HS-5 (cell line): ENCODE measurements at places on chromosomes 7 and 10.

GRCh38 chr7:120792091-120792860, 65.7 kb downstream of the TSPAN12 start:
- DNase-seq = no peak

DNA sequence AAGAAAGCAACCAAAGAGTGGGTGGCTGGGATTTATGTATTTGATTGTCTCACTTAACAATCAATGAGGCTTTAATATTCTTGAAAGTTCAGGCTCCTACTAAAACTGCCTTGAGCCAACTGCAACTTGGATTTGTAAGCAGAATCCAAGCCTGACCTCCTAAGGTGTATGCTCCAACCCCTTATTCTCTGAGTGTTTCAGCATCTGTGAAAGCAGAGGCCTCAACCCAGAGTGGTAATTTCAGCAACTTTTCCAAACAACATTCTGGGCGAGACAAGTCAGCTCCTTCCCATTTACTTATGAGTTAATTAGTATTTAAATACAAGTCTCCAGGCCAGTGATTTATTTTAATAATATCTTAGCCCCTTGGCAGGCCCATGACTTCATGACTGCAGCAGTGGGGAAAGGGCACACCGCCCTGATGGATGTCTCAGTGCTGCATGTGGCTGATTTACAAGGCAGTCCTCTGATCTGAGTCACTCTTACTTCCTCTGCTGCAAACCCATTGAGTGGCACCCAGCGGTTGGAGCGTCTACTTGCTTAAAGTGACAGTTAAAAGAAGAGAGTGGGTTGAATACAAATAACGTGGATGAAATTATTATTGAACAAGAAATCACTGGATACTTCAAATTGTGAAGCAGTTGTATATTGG, 209.1 kb downstream of the TRIL start:
- DNase-seq = peak; percentile 62

- DNase-seq = no peak
Measured at GRCh38 chr10:49389361-49389933, 6.4 kb downstream of the DRGX start.

- DNase-seq = no peak
Measured at GRCh38 chr7:885261-885892, 9.0 kb downstream of the GET4 start.

DNA sequence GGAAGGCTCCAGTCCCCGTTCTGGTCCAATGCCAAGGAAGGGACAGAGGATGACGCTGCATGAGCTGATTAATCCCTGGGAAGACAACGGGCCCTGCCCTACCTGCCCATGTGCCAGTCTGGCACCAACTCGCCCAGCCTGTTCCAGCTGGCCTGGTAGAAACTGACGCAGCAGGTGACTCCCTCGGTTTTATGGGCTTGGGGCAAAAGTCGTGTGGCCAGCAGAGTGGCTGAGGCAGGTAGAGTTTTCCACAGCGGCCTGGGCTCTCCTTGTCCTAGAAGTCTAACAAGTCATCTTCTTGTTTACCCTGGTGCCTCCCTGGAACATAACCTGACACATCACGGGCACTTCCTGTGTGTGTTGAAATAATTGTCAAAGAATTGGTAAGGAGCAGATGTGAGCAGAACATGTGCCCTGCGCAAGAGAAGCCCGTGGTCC, 20.4 kb upstream of the LMTK2 start:
- DNase-seq = no peak

DNA sequence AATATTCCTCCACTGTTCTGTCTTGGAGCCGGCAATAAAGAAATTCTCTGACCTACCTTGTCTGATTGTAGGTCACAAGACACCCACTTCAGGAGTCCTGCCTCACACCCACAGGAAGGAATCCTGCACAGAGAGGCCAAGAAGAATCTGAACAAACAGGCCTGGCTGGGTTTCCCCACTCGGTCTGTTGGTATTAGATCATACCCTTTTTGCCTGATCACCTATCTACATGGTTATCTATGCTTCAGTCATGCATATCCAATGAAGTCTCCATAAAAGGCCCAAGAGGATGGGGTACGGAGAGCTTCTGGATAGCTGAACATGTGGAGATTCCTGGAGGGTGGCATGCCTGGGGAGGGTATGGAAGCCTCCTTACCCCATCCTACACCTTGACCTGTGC, 12.3 kb downstream of the OGDH start:
- DNase-seq = no peak

DNA sequence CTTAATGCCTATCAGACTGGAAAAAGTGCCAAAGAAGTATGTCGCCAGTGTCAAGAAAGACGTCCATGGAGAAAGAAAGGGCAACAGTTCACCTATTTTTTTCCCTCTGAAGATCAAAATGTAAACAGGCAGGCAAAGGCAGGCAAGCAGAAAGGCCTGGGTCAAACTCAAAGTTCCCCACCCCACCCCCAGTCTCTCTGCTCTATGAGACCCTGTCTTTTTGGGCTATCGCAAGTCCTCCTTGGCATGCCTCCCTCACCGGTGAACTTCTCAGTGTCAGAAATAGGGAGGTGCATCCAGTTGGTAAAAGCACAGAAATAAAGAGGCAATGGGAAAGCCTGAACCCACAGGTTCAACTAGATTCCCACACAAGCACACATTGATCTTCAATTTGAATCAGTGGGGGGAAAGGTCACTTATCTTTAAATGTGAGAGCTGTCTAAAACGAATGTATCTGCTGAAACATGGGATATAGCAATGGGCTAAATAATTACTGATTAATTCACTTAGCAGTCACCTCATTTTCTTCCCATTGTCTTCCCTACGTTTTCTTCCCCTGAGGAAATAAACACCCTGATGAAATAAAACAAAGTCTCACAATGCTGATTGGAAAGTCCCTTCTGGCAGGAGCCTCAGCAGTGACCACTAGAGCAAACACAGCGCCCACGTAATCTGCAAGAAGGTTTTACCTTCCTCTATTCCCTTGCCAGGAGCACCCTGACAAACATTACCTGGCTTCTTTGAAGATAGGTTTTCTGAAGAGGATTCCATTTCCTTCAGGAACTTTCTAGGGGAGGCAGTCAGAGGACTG, 31.1 kb downstream of the JAZF1 start:
- no peak for DNase-seq

DNA sequence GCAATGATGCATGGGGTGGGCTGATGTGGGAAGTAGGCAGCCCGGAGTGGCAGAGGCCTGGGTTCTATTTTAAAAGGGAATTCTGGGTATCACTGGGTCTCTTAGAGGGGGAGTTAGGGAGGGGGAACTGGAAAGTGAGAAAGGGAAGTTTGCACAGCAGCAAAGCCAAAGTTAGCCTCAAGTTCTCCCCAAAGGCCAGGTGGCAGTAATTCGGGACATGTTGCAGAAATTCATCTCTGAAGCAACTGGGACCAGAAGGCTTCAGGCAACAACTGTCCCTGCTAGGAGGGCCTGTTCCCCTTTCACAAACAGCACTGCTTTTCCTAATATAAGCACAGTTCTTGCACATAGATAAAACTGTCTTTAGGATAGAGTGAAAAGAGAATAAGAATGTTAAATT, 67.4 kb downstream of the NOD1 start:
- DNase-seq = no peak

- peak; percentile 26 for DNase-seq
Measured at GRCh38 chr10:101588879-101589278, 758 bp downstream of the DPCD start.

- DNase-seq = no peak
Measured at GRCh38 chr10:73791871-73792400, 6.5 kb downstream of the ZSWIM8 start.

- no peak for DNase-seq
Measured at GRCh38 chr7:84900215-84900614, 286.6 kb downstream of the SEMA3D start.

DNA sequence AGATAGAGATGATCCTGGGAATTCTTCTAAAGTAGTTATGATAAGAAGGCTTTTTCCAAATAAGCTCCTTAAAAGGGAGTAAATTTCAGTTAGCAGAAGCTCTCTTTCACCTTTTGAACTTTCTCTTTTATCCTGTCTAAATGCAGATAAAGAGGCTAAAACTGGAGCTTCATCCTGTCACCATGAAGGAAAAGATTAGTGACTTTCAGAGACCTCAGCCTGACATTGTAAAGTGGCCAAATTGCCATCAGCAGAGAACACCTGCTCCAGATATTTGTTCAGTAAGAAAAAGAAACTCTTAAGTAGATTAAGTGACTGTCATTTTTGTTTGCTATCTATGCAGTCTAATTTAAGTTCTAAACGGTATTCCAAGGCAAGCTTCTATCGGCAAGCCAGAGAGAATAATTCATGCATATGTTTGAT, 18.3 kb downstream of the VWDE start:
- no peak for DNase-seq

DNA sequence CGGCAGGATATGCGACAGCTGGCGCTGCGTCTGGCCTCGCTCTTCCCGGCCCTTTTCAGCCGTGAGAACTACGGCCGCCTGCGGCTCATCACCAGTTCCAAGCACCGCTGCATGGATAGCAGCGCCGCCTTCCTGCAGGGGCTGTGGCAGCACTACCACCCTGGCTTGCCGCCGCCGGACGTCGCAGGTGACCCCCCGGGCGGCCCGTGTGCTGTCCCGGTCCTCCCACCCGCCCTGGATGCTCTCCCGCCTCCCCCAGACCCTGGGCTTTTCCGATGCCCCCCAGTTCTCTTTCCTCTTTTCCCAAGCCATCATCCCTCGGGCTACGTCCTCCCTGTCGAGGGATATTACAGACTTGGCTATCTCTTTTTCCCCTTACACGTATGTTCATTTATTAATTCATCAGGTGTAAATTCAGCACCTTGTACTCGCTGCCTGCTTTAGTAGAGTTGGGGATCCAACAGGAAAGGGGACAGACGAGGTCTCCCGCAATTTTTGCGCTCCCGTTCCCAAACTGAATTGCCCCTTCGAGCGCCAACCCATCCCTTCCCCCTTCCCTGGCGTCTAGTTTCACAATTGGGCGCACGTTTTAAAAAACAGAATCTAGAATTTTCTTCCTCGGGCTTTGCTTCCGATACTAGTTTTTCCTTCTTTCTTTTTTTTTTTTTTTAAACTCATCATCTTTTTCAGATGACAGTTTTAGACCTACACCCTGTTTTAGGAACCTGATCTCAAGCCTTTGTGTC, 846 bp downstream of the MINPP1 start:
- no peak for DNase-seq

GRCh38 chr7:42650171-42650570, 261.7 kb downstream of the C7orf25 start:
- DNase-seq = no peak
